ENCODE measurements at places on chromosomes 5 and 9.

DNA sequence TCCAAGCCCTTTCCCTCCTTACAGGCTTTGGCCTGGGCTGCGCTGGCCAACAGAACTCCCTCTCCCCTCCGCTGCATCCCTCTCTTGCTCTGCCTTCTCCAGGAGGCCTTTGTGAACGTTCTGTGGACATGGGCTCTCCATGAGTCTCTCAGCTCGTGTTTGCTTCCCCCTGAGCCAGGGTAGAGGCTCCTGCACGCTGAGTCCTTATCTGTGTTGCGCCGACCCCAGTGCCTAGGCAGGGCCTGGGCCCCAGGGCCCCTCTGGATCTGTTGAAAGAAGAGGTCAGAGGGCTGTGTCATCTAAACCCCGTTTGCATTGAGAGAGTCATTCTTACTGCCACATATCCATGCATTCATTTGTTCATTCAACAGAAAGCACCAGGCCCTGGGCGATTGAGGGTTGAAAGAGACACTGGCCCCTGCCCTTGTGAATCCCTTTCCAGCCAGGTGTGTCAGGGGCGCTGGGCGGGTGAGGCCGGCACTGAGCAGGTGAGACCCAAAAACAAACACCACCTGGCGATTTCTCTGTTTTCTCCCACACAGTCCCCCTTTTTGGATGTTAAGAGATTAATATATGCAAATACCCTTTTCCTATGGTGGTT, 111.2 kb upstream of the IER5L start:
- DNase-seq, result no peak

- DNase-seq, result peak; percentile 63
These were observed 227.0 kb upstream of the DAP start for GRCh38 chr5:10987925-10988504.

DNA sequence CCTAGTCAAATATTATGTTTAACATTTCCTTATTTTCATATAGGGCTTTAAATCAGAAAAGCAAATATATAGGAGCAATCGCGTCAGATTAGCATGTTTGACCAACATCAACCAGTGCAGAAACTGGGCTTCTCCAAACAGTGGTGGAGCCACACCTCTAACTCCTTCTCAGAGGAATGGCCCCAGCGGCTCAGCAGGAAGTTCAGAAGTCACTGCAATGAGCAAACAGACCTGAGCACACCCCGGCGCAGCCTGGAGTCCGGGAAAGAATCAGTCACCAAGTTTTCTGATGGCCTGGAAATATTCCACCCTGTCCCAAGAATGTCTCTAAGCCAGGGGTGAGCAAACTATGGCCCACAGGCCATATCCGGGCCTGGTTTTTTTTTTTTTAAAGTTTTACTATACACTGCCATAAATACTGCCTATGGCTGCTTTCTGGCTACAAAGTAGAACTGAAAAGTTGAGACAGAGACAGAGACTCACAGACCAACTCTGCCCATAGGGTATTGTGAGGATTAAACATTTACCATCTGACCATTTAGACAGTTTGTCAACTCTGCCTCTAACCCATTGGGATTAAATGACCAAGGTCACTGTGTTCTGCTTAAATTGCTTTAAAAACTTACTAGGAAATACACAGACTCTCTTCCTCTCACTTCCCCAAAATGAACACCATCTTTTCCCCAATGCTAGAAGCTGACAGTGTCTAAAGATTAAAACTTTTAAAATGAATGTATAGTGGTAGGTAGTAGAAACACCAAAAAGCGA, 5.4 kb downstream of the GOLM1 start:
- no peak for DNase-seq

GRCh38 chr5:159416438-159416837, 86.2 kb upstream of the IL12B start:
- no peak for DNase-seq

DNA sequence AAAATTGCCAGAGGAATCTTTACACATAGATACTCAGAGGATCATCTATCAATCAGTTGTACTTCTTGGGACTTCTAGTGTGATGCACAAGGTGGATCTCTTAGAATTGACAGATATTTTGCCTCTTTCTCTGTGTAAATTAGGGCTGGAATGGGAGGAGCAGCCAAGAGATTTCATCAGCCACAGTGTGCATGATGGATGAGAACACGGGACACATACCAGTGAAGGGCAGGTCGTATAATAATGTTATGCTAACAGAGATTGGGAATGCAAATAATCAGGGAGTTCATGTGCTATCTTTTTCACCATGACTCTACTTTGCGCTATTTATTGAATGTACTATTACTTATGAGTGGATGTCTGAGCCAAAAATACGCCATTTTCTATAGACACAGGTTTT, 43.3 kb upstream of the ISOC1 start:
- DNase-seq, result no peak

DNA sequence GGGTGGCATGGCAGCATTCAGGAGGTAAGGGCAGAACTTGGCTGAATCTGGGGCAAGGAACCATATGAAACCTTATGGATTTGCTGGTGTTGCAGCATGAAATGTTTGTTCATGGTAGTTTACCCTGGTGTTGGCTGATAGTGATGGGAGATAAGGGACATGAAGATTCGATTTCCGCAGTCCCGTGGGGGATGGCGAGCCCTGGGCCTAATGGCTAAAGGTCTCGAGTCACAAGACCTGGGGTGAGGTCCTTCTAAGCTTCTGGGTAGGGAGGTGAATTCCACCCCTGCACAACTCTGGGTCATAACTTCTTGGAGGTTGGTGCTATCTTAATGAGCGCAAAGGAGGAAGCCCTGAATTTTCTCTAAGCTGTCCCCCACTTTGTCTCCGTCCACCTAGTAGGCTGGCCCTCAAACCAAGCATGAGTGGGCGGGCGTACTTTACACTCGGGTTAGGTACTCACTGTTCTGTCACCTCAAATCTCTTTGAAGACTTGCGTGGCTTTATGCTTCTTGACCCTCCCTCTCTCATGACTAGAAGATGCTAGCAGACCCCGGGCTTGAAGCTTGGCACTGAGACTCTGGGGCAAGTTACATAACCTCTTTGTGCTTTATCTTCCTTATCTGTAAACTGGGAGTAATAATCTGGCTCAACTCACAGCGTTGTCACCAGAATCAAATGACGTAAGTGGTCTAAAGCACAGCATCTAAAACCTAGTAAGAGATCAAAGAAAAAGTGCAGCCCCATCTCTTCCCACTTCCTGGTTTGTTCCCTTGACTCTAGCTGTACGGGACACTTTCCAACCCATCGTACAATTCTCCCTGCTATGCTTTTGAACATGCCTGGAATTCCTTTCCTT, 72.5 kb downstream of the BASP1 start:
- DNase-seq, result no peak

DNA sequence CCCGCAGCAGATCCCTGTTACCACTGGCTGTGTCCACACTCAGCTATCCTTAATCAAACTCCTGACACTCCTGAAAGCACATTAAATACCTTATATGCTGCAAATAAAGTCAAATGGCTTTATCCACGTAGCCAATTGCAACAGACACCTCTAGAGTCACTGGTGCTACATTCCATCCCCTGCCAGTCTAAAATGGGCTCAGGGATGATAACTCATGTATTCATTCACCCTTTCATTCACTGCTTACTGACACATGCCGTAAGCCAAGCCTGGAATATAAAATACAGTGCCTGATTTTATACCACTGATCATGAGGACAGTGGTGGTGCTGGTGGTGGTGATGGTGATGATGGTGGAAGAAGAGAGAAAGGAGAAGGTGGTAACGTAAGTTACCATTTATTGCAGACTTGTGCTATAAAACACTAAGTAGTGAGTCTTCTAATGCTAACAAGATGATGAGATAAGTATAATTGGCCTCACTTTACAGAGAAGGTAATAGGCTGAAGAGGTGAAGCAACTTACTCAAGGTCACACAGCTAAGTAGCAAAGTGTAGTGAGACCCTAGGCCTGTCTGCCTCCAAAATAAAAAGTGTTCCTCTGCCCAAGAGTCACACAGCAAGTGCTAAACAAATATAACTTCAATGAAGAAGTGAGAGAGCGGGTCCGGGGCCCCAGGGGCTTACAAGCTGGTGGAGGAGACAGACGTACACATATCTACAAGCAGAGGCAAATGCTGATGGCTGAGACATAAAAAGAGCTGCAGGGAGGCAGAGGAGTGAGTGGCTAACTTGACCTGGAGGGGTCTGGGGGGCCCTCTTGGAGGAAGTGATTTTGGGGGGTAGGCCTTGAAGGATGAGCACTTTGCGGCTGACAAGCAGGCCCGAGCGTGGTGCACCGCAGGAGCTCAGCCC, 1.2 kb downstream of the TTLL11 start:
- peak; percentile 5 for DNase-seq

GRCh38 chr9:114507726-114508125, 2.5 kb upstream of the WHRN start:
- DNase-seq, result peak; percentile 81

DNA sequence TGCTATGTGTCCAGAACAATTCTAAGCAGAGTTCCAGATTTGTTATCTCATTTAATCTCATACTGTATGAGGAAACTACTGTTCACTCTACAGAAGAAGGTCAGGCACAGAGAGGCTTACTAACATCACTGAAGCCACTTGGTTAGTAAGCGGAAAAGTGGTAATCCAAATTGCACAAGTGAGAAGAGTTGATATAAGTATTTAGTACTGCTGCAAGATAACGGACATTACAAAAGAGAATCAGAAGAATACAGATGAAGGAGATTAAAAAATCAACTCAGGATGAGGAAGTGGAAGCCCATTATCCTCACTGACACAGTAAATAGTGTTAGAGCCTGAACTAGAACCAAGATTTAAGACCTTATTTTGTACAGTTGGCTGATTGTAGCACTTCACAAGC, 22.3 kb upstream of the TLR4 start:
- DNase-seq, result no peak

- DNase-seq, result peak; percentile 28
These were observed 325.1 kb downstream of the GADD45G start for GRCh38 chr9:89929673-89930480.

All from common myeloid progenitor, CD34-positive (primary cell).